Cortex of kidney (tissue), 1 donor: ENCODE measurements at places on chromosomes 6 and 20.

DNA sequence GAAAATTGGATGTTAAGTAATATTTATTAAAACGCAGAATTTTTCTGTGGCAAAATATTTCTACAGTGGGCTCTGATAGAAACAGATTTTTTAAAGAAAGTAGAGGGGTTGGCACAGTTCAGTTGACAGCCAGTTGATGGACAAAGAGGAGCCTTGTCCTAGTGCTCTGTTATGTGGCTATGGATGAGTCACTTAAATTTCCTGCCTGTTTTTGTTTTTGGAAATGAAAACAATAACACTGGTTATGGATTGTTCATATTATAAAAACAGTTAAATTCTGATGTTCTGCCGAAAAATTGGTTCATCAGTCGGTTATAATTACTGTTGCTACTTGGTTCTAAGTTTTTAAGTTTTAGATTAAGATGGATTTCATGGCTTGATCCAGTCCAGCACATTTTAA is 42.8 kb downstream of the MYO6 start:
- DNase-seq, result no peak

DNA sequence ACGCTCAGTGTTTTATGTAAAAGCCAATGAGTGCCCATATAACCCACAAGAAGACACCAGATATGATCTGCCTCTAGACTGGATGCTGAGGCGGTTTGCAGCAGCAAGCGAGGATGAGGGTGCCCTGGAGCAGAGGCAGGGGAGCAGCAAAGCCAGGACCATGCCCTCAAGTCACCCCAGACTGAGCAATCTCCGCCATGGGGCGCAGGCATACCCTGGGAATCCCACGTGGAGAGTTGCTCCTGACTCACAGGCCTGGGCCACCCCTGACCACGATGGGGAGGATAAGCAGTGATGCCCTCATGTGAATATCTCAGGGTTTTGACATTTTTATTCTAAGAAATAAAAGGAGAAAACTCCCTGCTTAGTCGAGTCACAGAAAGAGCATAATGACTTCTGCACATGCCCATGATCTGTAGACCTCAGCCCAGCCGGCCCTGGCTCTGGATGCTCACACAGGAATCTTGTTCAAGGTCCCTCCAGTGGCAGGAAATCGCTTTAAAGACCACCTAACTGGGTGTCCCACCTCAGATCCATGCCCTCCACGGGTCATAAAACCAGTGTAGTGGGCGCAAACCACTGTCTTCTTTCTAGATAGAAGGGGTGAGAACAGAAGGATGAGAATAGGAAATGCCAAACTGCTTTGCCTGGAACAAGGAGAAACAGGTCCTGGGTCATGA is 138.3 kb upstream of the SNX9 start:
- no peak for DNase-seq

GRCh38 chr20:61803915-61804751 is 261.5 kb downstream of the TAF4 start:
- no peak for DNase-seq

DNA sequence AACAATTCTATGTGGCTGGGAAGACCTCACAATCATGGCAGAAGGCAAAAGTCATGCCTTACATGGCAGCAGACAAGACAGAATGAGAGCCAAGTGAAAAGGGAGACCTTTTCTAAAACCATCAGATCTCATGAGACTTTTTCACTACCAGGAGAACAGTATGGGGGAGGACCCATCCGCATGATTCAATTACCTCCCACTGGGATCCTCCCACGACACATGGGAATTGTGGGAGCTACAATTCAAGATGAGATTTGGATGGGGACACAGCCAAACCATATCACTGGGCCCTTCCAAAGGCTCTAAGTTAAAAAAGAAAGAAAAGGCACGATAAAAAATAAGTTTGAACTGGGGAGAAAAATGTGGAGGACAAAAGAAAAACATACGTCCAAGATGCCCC is 406.9 kb upstream of the CDH4 start:
- DNase-seq, result no peak

DNA sequence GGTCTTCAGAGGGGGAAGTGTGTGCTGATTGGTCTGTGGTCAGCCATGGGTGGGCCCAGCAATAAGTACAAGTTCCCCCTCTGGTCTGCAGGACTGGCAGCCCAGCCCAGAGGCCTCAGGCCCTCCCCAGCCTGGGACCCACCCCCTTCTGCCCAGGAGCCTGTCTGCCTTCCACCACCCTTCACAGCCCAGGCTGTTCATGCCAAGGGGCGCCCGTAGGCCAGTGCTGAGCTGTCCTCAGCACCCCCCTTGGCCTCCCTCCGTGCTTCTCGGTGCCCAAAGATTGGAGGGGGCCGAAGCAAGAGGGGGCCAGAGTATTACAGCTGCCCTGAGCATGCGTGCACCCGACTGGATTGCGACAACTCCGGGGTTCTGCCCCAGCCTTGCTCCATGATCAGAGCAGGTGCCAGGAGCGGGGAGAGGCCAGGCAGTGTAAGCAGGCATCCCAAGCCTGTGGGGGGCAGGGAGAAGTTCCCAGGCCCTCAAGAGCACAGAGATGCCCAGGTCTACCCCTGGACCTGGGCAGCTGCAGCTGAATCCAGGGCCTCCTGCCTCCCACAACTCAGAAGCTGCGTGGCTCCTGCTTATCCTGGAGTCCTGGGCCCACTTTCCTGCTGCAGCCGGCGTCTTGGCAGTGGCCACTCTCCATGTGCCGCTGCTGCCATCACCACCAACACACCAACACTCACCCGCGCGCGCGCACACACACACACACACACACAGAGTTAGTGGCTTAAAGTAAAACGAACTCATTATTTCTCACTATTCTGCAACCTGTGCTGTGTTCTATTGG is 33.3 kb downstream of the CST9L start:
- DNase-seq, result no peak
